ENCODE measurements at places on chromosomes 16 and 17.

DNA sequence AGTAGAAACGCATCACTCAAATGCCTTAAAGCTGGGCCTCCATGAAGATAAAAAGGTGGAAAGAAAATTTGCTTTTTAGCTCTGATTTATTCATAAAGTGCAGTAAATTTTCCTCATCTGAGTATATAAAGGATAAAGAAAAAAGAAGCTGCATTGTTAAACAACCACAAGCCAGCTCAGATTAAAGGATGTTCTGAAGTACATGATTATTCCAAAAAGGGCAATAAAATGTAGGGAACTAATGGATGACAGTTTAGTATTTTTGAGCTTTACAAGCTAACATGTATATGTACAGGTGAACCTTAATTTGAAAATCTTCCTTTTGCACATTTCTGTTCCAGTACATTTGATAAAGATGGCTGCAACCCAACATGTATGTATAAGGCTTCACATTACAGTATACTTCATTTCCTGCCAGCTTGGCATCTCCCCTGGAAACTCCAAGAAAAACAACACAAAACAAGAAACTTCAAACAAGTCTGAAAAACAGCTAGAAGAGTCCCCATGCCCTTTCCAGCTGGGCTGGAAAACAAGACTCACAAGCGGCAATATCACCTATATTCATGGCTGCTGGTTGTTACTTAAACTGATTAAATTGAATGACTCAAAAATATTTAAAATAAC lies 225.7 kb downstream of the CEP112 start:
- no peaks in the 10 kb centered on the region for H3K4me1 ChIP-seq
- no peak overlapping the region for H3K27ac ChIP-seq
- DNase-seq, result no peak
- H3K4me3 ChIP-seq, result no peak overlapping the region
- H3K36me3 ChIP-seq, result peaks cover 3% of the 10 kb centered on the region

- no peak overlapping the region for H3K27ac ChIP-seq
- H3K27me3 ChIP-seq, result no peaks in the 10 kb centered on the region
- peaks cover 16% of the 10 kb centered on the region for H3K4me1 ChIP-seq
These were observed 6.4 kb downstream of the CLCN7 start for GRCh38 chr16:1468426-1468810.

- peaks cover 17% of the 10 kb centered on the region for H3K4me1 ChIP-seq
- H3K27me3 ChIP-seq, result no peaks in the 10 kb centered on the region
- no peak for DNase-seq
- no peaks in the 10 kb centered on the region for H3K36me3 ChIP-seq
- no peak overlapping the region for H3K27ac ChIP-seq
These were observed 342.3 kb downstream of the SNX29 start for GRCh38 chr16:12318661-12319427.

GRCh38 chr16:84032458-84033178 lies 10.0 kb downstream of the SLC38A8 start:
- no peak overlapping the region for H3K27ac ChIP-seq
- H3K4me3 ChIP-seq, result no peak overlapping the region
- peaks cover 13% of the 10 kb centered on the region for H3K4me1 ChIP-seq
- DNase-seq, result no peak
- no peaks in the 10 kb centered on the region for H3K36me3 ChIP-seq
- H3K27me3 ChIP-seq, result peaks cover 17% of the 10 kb centered on the region

DNA sequence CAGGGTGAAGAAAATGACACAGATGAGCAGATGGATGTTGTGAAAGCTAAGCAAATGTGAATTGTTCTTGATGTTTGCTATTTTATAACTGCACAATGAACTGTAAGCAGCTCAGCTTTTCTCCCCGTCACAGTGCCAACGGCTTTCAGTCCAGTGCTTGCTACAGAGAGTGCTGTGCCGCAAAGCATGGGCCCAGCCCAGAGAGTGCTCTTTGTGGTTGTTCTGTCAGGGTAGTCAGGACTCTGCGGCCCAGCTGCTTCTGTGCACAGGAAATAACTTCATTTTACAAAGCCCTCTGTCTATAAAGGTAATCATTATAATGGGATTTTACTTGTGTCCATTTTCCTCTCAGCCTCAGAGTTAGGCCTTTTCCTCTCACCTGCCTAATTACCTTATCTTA lies 39.1 kb downstream of the CDRT15 start:
- H3K4me3 ChIP-seq, result no peak overlapping the region
- H3K27me3 ChIP-seq, result no peaks in the 10 kb centered on the region
- peaks cover 36% of the 10 kb centered on the region for H3K36me3 ChIP-seq
- peaks cover 87% of the 10 kb centered on the region for H3K4me1 ChIP-seq

DNA sequence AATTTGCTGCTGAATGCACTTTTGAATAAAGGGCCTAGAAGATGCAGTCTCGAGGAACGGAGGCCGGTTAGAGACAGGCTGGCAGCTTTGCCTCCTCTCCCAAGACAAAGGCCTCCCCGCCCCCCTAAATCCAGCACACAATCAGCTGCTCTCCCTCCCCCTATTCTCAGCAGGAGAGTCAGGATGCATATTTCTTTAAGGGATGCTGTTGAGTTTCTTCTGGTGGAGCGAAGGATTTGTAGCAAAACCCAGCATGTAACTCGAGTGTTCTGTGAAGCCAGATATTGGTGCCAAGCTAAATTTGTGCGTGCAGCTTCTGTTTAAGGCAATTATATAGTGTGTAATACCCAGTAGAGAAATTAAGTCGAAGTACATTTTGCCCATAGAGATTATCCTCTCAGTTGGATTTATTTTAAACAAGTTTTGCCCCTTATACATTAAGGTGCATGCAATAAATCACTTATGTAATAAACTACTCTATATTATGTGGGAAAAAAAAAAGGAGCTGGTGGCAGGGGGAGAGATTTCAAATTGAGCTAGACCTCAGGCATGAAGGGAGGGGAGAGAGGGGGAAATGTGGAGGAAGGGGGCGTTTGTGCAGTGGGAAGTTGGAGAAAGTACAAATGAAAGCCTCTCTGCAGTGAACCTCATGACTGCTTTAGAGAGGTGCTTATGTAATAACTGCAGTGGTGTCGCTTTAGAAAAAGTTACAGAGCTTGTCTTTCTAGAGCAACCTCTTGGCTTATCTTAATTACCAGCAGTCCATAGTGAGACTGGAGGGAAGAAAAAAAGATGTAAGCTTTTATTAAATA lies 599.2 kb downstream of the MAF start:
- peaks cover 2% of the 10 kb centered on the region for H3K36me3 ChIP-seq
- peaks cover 5% of the 10 kb centered on the region for H3K4me1 ChIP-seq
- no peak overlapping the region for H3K4me3 ChIP-seq
- H3K27ac ChIP-seq, result no peak overlapping the region

GRCh38 chr17:77306790-77307478 lies 166.2 kb downstream of the SEC14L1 start:
- H3K27ac ChIP-seq, result no peak overlapping the region
- no peaks in the 10 kb centered on the region for H3K36me3 ChIP-seq
- no peaks in the 10 kb centered on the region for H3K4me1 ChIP-seq
- no peaks in the 10 kb centered on the region for H3K27me3 ChIP-seq

- H3K27ac ChIP-seq, result no peak overlapping the region
- peaks cover 16% of the 10 kb centered on the region for H3K4me1 ChIP-seq
- no peak for DNase-seq
- no peak overlapping the region for H3K4me3 ChIP-seq
- peaks cover 4% of the 10 kb centered on the region for H3K27me3 ChIP-seq
These were observed 2.4 kb downstream of the TMEM101 start for GRCh38 chr17:44012391-44012790.

DNA sequence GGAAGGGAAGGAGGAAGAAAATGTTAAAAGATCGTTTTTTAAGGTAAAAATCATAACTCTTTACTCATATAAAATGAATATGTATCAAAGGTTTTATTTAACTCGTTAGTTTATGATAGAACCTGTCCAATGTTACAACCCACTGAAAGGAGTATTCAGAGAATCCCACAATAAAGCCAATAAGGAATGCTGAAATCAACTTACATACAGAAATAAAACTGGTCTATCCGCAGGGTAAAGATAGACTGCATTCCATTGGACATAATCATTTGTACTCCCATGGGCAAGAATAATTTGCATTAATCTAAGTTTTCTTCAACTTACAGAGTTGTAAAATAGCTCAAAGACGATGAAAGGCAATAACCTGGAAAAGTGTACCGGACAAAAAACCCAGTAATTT lies 17.9 kb upstream of the BEAN1 start:
- peaks cover 14% of the 10 kb centered on the region for H3K36me3 ChIP-seq
- H3K27ac ChIP-seq, result peak overlapping the region; percentile 92
- peaks cover 24% of the 10 kb centered on the region for H3K4me1 ChIP-seq
- peak overlapping the region; percentile 64 for H3K4me3 ChIP-seq

DNA sequence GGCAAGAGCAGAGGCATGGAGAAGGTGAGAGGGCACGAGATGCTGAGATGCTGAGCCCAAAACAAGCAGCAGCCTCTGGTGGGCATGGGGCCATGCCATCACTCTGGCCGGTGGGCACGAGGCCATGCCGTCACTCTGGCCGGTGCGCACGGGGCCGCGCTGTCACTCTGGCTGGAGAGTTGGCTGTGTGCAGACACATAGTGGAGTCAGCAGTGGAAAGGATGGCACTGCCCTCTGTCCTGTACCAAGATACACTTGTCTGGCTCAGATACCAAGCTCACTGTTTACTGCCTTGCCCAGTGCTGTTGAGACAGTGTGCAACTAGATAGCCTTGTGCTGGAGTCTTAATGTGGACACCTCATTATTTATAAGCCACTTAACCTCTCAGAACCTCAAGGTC lies 45.1 kb downstream of the CYB5D2 start:
- no peak overlapping the region for H3K4me3 ChIP-seq
- no peaks in the 10 kb centered on the region for H3K27me3 ChIP-seq
- peaks cover 31% of the 10 kb centered on the region for H3K36me3 ChIP-seq
- no peak for DNase-seq
- H3K27ac ChIP-seq, result no peak overlapping the region

DNA sequence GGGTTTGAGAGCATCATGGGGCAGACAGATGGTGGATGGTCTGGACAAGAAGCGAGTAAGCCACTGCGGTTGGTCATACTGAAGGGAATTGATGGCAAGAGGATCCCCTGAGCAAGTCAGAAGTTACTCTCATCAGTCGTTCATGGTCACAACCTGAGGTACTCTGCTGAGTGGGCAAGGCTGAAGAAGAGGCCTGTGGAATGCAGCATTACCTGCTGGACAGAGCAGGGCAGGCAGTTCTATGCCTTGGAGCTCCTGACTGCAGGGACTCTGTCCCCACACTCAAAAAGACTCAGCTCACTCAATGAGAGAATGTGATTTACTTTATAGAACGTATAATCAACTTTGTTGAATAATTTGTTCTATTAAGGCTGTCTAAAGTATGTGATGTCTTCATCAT lies 28.3 kb downstream of the ALDH3A2 start:
- no peaks in the 10 kb centered on the region for H3K4me1 ChIP-seq
- H3K4me3 ChIP-seq, result no peak overlapping the region
- peaks cover 12% of the 10 kb centered on the region for H3K36me3 ChIP-seq
- no peak overlapping the region for H3K27ac ChIP-seq
- DNase-seq, result no peak

DNA sequence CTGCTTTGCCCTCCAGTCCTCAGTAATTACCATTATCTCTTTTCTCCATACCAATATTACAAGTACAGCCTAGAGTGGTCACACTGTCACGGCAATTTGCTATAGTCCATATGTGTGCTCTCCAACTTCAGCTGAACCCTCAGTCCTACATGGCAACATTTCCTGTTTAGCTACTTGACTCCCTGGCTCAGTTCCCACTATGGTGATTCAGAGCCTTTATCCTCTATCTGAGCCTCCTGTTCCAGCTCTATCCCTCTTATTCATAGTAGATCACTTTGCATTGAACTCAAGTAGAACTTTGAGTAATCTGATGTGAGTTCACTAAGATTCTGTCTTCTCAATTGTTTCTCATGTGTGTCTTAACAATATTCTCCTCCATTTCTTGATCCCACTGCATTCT lies 43.7 kb upstream of the GOSR1 start:
- no peak overlapping the region for H3K27ac ChIP-seq
- peaks cover 40% of the 10 kb centered on the region for H3K36me3 ChIP-seq
- H3K4me3 ChIP-seq, result no peak overlapping the region
- peaks cover 12% of the 10 kb centered on the region for H3K4me1 ChIP-seq
- no peak for DNase-seq

DNA sequence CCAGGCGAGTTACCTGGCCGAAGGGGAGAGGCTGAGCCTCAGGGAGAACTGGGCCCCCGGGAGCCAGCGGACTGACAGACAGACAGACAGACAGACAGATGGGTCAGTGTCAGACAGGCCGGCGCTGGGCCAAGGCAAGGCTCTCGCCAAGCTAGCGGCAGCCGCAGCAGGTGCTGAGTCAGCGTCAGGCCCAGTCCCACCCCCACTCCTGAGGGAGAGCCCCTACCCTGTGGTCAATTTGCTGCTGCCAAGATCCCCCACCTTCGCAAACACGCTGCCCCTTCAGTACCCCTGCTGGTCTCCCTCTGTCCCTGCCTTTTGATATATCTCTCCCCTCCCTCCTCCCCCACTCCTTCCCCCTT lies 1.5 kb downstream of the FGF11 start:
- H3K27me3 ChIP-seq, result peaks cover 41% of the 10 kb centered on the region
- H3K27ac ChIP-seq, result no peak overlapping the region
- peaks cover 43% of the 10 kb centered on the region for H3K4me1 ChIP-seq
- peak; percentile 62 for DNase-seq
- H3K36me3 ChIP-seq, result peaks cover 13% of the 10 kb centered on the region
- H3K4me3 ChIP-seq, result peak overlapping the region; percentile 79

GRCh38 chr16:88385831-88386815 lies 3.4 kb downstream of the ZNF469 start:
- H3K27ac ChIP-seq, result no peak overlapping the region
- DNase-seq, result no peak
- no peaks in the 10 kb centered on the region for H3K36me3 ChIP-seq
- H3K4me3 ChIP-seq, result no peak overlapping the region
- no peaks in the 10 kb centered on the region for H3K4me1 ChIP-seq

GRCh38 chr17:11840052-11840451 lies 157.2 kb downstream of the ZNF18 start:
- no peaks in the 10 kb centered on the region for H3K36me3 ChIP-seq
- H3K4me1 ChIP-seq, result no peaks in the 10 kb centered on the region
- no peaks in the 10 kb centered on the region for H3K27me3 ChIP-seq
- no peak overlapping the region for H3K4me3 ChIP-seq

DNA sequence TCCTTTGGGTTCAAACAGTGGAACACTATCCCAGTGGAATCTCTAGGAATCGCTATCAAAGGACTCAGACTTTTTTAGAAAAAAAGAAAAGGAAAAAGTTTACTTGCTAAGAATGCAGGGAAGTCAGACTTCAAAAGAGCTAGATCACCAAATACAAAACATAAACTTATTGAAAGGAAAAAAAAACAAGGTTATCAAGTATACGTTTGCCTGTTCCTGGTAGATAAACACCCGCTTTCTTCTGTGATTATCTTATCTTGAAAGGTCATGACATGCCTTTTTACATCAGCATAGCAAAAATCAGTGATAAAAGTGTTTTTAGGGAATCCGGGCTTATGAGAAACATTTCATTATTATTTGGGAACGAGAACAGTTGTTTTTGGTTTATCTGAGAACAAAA lies 129.3 kb upstream of the TMEM97 start:
- H3K27me3 ChIP-seq, result no peaks in the 10 kb centered on the region
- no peaks in the 10 kb centered on the region for H3K4me1 ChIP-seq
- DNase-seq, result no peak
- no peak overlapping the region for H3K27ac ChIP-seq
- H3K4me3 ChIP-seq, result no peak overlapping the region

DNA sequence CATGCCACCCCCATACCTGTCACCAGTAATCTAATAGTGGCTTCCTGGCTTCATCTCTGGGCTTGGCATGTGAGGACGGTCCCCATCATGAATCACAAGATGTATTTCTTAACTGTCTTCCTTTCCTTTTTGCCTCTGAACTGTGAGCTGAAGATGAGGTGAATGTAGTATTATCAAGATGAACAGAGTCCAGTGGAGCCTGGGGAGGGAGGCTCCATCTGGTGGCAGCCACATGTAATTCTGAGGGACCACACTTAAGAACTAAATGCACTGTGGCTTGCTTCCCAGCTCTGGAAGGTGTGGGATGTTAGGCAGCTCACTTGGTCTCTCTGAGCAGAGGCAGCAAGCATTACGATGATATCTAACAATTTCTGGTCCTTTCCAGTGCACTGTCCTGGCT lies 354.9 kb upstream of the ASIC2 start:
- DNase-seq, result peak; percentile 14
- no peak overlapping the region for H3K4me3 ChIP-seq
- peaks cover 2% of the 10 kb centered on the region for H3K4me1 ChIP-seq
- no peak overlapping the region for H3K27ac ChIP-seq

All from activated CD4-positive, alpha-beta T cell treated with anti-CD3 and anti-CD28 coated beads for 36 hours (primary cell).